ENCODE measurements at places on chromosomes 11 and 22.

DNA sequence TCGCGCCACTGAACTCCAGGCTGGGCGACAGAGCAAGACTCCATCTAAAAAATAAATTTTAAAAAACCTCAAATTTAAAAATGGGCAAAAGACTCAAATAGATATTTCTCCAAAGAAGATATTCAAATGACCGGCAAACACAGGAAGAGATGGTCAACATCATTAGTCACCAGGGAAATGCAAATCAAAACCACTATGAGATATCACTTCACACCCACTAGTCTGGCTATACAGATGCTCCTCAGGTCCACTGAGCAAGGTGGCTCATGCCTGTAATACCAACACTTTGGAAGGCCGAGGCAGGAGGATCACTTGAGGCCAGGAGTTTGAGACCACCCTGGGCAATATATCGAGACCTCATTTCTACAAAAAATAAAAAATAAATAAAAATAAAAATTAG lies 43.3 kb upstream of the SLC35C1 start:
- DNase-seq = no peak

DNA sequence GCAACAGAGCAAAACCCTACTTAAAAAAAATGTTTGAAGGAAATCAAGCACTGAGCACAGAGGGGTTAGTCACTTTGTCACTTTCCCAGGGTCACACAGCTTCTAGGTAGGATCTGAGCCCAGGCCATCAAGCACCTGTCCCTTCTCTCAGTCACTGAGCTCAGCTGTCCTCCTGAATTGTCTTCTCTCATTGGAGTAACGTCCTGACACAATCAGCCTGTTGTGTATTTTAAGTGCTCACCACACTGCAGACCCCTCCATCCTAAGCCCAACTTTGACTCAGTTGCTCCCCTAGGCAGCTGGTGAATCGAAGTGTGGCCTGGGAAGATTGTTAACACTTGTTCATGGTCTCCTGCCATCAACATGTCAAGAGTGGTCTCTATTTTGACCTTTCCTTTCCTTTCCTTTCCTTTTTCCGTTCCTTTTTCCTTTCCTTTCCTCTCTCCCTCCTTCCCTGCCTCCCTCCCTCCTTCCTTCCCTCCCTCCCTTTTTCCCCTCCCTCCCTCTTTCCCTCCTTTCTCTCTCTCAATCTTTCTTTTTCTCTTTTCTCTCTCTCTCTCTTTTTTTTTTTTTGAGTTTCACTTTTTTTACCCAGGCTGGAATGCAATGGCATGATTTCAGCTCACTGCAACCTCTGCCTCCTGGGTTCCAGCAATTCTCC lies 76.1 kb downstream of the PIWIL3 start:
- DNase-seq = no peak

GRCh38 chr11:112318661-112319060 lies 58.0 kb upstream of the PLET1 start:
- DNase-seq = no peak

DNA sequence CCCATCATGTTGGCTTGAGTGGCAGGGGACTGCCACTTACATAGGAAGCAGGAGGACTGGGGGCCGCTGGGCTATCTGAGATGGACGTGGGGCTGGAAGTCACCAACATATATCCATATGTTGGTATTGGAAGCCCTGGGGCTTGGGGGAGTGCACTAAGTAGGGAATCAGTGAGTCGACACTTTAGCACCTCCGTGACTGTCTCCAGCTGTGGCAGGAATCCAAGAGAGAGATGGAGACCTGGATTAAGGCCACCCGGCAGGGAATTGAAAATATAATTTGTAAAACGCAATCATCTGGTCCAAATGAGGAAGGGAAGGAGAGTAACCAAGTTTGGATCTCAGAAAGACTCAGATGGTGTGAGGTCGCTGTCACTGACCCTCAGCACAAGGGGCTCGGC lies 68.4 kb downstream of the ELFN2 start:
- DNase-seq = no peak

GRCh38 chr11:65084598-65085375 lies 765 bp downstream of the ZFPL1 start:
- no peak for DNase-seq

DNA sequence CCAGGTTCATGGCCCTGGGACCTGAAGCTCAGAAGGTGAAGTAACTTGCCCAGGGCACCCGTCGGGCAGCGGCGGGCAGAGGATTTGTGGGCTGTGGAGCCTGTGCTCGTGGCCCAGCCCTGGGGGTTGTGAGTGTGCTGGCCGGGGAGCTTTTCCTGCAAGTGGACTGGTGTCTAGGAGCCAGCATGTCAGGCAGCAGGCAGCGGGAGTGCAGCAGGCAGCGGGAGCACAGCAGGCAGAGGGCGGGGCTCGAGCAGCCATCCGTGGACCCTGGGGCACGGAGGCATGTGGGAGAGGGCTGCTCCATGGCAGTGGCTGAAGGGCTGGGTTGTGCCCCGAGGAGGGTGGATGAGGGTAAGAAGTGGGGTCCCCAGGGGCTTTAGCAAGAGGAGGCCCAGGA lies 72.7 kb upstream of the PPP6R3 start:
- no peak for DNase-seq

- DNase-seq = no peak
Measured at GRCh38 chr11:17850336-17850735, 115.8 kb downstream of the KCNC1 start.

DNA sequence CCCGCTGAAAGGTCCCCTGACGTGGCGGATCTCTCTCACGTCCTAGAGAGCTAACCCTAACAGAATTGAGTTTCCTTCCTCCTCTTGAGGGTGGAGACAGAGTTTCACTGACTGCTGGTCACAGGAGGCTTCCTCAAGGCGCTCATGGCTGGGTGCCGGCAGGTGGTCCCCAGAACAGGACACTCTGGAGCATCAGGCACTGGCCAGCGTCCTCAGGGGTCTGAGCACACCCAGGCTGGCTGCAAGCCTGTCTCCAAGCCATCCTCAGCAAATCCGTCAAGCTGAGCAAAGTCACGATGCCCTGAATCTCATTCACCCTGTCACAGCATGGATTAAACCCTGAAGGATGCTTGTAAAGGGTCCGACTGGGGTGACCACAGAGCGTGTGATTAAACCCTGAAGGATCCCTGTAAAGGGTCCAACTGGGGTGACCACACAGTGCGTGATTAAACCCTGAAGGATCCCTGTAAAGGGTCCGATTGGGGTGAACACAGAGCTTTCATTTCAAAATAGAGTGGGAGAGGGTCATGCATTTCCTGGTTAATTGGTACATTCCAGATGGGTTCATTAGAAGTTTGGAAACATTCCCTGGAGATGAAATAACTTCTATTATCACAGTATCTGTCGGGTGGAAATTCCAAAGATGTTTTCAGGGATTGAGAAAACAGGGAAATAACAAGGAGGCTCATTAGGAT lies 473.0 kb downstream of the BRD1 start:
- no peak for DNase-seq

DNA sequence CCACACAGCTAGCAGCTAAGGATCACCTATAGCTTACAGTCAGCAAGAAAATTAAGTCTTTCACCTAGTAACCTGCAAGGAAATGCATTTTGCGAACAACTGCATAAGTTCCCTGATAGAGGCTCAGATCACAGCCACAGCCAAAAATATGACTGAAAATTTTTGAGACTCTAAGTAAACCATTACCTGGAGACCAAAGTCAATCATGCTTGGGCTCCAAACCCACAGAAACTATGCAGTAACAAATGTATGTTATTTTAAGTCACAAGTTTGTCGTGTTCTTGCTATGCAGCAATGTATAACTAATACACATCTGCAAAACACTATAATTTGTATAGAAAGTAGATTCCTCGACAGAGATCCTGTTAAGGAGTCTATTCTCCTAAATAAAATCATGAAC lies 1025.7 kb upstream of the RAG2 start:
- no peak for DNase-seq

DNA sequence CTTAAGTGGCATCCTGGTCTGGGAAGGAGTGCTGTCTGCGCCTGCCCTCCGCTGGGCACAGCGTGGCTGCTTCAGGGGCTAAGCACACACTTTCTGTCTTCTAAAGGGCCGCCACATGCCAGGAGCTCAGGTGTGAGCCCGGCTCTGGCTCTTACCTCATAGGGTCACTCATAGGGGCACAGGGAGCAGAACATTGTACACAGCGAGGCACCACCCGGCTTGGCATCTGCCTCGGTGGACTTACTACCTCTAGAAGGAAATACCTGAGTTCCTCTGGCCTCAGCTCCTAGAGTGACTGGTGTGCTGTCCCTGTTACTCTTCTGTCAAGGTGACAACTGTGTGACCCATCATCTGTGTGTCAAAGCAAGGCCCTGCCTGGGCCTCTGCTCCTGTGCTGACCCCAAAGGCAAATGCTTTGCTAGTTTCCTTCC lies 13.4 kb downstream of the NEAT1 start:
- no peak for DNase-seq

GRCh38 chr11:33713856-33714398 lies 13.3 kb upstream of the C11orf91 start:
- no peak for DNase-seq

DNA sequence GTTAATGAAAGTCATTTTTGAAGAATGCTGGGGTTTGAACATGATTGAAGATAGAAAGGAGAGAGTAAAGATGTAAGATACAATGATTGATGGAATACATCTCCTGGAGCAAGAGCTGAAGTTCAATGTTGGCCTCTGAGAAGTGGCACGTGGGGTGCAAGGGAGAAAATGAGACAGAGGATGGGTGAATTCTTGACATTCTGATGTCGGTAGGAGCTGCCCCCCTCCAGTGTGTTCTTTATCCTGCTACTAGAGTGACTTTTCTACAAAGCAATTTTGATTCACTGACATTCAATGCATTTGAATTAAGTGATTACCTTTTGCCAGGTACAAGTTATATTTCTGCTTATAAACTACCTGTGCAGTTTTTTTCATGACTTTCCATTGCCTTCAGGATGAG lies 159.0 kb upstream of the MTMR2 start:
- DNase-seq = no peak

DNA sequence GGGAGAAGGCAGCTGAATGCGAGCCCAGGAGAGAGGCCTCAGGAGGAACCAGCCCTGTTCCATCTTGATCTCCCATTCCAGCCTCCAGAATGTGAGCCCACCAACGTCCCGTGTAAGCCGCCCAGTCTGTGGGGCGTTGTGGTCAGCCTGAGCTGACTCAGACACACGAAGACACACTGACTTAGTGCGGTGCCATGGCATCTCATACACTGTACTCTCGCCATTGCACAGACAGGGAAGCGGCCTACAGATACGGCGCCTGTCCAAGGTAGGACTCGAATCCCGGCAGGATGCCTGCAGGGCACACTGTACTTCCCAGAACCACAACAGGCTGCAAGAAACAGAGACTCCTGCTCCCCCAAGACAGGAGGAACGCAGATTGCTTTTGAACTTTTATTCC lies 179.6 kb downstream of the CTTN start:
- DNase-seq = no peak

DNA sequence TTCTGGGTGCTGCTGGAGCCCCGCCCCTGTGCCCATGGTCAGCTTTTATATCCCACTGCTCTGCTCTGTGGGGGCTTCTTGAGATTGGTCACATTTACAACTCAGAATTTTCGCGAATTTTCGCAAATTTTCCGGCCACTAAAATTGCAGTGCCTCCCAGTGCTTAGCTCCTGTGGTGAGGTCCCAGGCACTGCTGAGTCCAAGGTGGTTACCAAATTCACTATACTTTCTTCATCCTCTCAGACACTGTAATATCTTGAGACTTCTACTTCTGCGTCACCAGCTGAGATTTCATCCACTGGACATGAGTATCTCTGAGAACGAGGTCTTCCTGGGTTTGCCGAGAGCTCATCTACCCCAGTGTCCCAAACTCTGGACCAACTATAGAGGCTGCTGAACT lies 8.7 kb downstream of the KDM4F start:
- no peak for DNase-seq

- DNase-seq = no peak
Measured at GRCh38 chr11:21561581-21561980, 631.3 kb upstream of the ANO5 start.

- DNase-seq = peak; percentile 87
Measured at GRCh38 chr22:17742527-17742902, 31.8 kb downstream of the BID start.

DNA sequence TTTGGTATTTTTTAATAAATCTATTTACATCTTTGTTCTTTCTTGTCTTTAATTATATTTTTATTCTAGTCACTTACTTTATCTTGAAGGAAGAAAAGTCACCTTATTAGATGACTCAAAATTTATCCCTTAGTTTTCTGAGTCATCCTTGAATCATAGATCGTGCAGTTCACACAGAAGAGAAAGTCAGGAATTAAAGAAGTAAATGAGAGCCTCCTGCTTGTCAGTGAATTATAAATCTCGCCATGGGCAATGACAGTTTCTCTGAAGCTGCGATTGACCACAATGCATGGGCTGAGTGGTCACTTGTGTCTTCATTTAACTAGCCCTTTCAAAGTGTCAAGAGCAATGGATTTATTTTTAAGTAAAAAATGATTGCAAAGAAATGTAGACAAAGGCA lies 91.2 kb downstream of the LUZP2 start:
- DNase-seq = no peak

DNA sequence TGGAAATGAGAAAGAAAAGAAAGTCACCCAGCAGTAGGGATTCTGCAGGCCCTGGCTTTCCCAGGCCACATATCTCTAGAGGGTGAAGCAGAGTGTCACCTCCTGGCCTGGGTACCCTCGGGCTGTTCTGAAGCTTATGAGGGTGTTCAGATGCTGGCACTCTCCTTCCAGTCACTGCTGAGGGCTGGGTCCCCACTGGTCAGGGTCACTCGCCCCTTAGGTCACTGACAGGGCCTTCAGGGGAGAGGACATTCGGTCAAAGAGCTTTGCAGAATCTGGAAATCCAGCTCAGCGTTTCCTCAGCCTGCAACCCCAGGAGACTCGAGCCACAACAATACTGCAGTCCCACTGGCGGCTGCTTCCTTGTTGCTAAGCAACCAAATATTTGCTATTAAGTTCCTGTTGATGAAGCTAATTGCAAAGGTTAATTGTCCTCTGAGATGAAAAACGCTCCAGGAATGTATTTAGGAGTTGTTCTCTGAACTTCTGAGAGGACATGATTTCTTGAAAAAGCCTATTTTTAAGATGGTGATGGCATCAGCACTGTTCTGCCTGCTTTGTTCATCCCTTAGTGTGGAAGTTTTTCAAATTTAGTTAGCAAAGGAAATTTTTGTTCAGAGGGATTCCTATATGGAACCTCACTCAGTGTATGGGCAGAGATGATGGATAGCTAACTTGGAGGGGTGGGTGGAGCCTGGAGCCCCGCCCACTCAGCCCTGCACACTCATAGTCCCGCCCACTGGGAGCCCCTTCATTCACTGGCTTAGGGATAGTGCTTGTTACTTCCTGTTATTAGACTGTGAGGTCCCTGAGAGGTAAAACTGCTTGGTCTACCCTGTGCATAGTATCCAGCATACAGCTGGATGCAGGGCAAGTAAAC lies 109.2 kb downstream of the CSNK2A3 start:
- no peak for DNase-seq

- no peak for DNase-seq
Measured at GRCh38 chr22:29892315-29893156, 9.6 kb downstream of the MTMR3 start.
